ENCODE measurements at places on chromosomes 12 and 14.

DNA sequence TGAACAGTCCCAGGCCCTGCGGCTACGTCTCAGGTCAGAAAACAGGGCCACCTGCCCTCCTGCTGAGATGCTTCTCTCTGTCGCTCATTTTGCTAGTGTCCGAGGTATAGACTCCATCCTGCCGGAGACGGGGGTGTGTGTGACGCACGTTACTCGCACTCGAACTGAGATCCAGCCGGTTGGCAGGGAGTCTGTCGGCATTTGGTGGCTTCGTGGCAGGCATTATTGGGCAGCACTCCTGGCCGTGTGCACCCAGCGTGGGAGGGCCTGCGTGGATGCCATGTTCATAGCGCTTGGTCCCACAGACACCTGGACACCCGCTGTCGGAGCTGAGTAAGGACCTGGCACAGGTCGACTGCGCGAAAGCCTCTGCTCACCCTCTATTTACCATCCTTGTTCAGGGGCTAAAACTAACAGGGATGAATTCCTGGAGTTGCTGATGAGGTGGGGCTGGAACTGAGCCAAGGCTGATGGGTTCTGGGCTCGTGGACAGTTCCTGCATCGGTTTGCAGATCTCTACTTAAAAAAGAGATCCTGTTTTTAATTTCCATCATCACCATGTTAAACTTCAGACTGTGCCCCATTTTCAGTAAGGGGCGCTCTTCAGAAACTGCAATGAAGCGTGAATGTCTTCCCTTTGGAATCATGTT is 28.6 kb downstream of the AACS start:
- DNase-seq, result no peak

- no peak for DNase-seq
Observed at GRCh38 chr12:68352067-68352466, 19.9 kb upstream of the MDM1 start.

GRCh38 chr12:26713885-26714383 is 119.1 kb downstream of the ITPR2 start:
- no peak for DNase-seq

GRCh38 chr12:52988898-52989297 is 17.4 kb upstream of the EIF4B start:
- DNase-seq, result no peak

DNA sequence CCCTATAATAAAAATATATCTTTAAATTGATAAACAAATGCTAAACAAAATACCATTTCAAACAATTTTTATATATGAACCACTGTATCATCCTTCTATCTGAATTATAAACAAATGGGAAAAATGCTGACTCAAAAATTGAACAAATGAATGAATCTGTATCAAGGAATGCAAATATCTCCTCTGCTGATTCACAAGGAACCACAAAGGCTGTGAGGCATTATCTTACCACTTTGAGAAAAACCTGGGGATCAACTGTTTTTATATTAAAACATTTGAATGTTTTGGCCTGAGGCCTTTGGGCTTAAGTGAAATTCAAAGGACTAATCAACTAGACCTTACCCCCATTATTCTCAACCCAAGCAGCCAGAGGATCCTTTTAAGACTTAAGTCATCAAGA is 86.3 kb downstream of the EML5 start:
- no peak for DNase-seq

GRCh38 chr14:38209572-38210557 is 2.2 kb downstream of the SSTR1 start:
- no peak for DNase-seq

GRCh38 chr12:27732281-27732680 is 21.6 kb downstream of the MRPS35 start:
- DNase-seq, result no peak

- DNase-seq, result no peak
Observed at GRCh38 chr12:11749943-11750690, 100.6 kb downstream of the ETV6 start.

- DNase-seq, result no peak
Observed at GRCh38 chr12:60194678-60195077, 598.8 kb downstream of the SLC16A7 start.

DNA sequence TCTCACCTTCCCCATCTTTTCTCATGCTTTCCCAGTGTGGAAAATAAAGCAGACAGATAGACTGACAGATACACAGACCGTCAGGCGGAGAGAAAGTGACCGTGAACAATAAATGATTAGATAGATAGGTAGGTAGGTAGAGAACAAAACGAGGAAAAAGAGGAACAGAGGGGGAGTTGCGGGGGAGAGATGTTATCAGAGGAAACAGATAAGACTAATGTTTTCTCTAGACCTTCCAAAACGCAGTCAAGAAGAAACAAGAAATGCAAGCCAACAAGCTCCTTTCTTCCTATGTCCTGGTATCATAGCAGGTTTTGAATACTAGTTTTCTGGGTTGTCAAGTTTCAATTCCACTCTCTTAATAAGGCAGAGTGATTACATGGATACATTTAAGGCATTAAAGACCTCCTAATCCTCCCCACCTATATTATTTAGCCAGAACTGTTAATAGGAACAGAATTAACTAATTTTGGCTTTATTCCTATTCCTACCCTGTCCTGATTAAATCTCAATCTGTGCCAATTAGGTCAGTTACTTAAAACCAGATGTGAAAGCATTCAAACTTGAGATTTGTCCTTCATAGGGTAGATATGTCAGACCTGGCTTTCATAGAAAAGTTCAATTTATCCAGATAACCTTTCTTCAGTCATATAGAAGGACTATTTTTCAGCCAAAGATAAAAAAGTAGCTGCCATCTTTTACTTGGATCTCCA is 89.0 kb upstream of the PTPRR start:
- no peak for DNase-seq

- DNase-seq, result no peak
Observed at GRCh38 chr12:28870839-28871440, 278.1 kb upstream of the FAR2 start.

DNA sequence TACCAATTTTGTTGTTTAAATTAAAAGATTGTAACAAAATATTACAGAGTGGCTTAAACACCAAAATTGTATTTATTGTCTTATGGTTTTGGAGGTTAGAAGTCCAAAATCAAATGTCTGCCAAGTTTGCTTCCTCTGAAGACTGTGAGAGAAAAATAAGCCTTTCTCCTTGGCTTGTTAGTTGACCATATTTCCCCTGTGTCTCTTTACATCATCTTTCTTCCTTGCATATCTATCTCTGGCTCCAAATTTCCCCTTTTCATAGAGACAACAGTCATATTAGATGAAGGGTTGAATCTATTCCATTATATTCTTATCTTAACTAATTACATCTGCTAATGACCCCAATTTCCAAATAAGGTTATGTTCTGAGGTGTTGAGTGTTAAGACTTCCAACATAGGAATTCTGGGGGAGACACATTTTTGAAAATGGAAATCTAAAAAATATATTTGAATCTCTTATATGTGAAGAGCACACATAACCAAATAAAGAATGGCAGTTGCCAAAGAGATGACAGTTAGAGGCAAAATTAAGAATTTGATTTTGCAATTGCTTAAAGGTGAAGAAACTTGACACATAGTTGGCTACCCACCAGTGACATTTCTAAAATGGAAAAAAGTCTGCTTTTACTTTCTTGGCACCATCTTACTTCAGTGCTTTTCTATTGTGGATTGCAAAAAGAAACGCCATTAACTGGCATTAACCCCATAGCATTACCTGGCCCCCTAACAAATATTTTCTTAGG is 407.2 kb downstream of the FSCB start:
- no peak for DNase-seq

Data from activated T-helper 1 cell treated with anti-CD3 and anti-CD28 coated beads, Interleukin-2, amount 50 U/mL, for 16 hours (primary cell).